ENCODE measurements at places on chromosomes 1 and 21.

GRCh38 chr21:39976800-39977199, 109.6 kb downstream of the PCP4 start:
- DNase-seq = no peak

DNA sequence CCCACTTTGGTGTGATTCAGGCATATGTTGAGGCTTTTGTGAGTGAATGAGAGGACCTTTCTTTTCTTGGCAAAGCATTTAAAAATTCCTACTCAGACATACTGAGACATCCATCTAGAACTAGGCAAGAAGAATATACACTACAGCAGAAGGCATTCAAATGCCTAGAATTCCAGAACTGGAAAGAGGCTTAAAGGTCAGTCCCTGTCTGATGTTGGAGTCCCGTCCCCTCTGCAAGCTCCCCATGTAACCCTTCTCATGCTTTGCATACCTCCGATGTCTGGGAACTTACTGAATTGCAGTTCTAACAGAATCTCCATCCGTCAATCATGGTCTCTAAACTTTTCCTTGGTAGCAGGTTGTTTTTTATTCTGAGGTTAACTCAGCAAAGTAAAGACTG, 152.9 kb downstream of the ATP6V1G3 start:
- DNase-seq = no peak

GRCh38 chr1:228666686-228667623, 68.3 kb upstream of the RHOU start:
- DNase-seq = no peak

GRCh38 chr1:234235434-234235881, 137.8 kb upstream of the COA6 start:
- DNase-seq = no peak

GRCh38 chr1:172134087-172134731, 286.3 kb upstream of the C1orf105 start:
- DNase-seq = no peak

- DNase-seq = peak; percentile 57
Measured at GRCh38 chr1:154467434-154468102, 34.5 kb upstream of the TDRD10 start.

DNA sequence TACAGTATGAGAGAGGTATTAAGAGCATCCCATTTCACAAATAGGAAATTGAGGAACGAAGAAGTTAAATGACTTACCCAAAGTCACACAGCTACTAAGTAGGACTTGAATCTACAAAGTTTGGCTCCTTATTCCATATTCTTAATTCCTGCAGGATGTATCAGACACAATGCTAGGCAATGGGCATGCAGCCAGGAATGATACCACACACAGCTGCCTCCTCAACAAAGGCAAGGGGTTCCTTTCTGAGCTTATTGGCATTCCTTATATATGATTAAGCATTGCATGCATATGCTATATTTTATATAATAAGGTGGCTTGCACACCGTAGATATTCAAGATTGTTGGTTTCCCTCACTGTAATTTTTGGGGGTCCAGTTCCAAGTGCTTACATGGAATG, 34.2 kb upstream of the JUN start:
- DNase-seq = no peak
